Astrocyte of the hippocampus (primary cell): ENCODE measurements at places on chromosomes 6 and 20.

- peak; percentile 71 for DNase-seq
Measured at GRCh38 chr6:150320442-150320841, 48.4 kb upstream of the IYD start.

GRCh38 chr20:22545045-22545444 lies 39.3 kb downstream of the FOXA2 start:
- DNase-seq = no peak

- DNase-seq = peak; percentile 20
Measured at GRCh38 chr20:7094438-7094997, 327.0 kb downstream of the BMP2 start.

- DNase-seq = no peak
Measured at GRCh38 chr20:51028616-51029212, 5.8 kb upstream of the KCNG1 start.

- DNase-seq = no peak
Measured at GRCh38 chr6:68317366-68317765, 317.7 kb upstream of the ADGRB3 start.

- DNase-seq = peak; percentile 67
Measured at GRCh38 chr6:70479236-70479635, 65.9 kb downstream of the FAM135A start.

- DNase-seq = no peak
Measured at GRCh38 chr20:31861135-31861384, 9.3 kb downstream of the DUSP15 start.

- DNase-seq = no peak
Measured at GRCh38 chr6:29789176-29789575, 38.4 kb upstream of the HLA-G start.

- DNase-seq = no peak
Measured at GRCh38 chr6:109713097-109713496, 22.0 kb downstream of the FIG4 start.

DNA sequence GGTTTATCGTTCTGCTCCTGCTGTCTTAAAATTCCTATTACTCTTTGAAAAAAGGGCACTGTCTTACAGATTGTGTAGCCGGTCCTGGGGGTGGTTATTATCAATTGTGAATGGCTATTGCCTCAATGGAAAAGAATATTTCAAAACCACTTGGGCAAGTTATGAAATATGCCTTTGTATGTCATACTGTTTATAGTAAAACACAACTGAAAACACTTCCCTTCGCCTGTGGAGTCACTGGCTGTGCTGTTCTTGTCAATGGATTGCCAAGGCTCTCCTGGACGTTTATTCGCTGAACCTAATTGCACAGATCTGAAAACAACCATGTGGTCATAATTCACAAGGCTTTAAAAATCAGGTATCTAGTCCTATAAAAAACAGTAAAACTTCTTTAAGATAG lies 47.8 kb upstream of the TAGAP start:
- no peak for DNase-seq

- no peak for DNase-seq
Measured at GRCh38 chr6:112178846-112179245, 75.5 kb downstream of the LAMA4 start.

DNA sequence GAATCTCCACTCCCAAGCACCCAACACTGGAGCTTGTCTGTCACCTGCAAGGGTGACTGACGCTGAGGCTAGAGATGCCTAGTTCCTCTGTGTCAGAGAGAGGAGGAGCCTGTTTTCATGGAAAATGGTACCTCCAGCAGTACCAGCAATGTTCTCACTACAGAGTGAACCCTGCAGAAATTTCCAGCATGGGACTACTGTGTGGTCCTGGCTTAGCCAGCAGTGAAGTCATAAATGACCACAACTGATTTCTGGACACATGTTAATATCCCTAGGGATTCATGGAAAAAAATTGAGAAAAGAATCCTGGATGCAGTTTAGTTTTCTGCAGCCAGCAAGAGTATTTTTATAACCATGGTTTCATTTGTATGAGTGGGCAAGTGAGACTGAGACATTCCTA lies 468.1 kb downstream of the CD83 start:
- DNase-seq = no peak

- DNase-seq = no peak
Measured at GRCh38 chr6:12037798-12038197, 25.7 kb downstream of the HIVEP1 start.
